Endodermal cell (in vitro differentiated cells): ENCODE measurements at places on chromosomes 4 and X. TPM values are rescaled to one million over a fixed set of nuclear protein-coding genes. Genes with fewer than 3 reads are reported as not detected.
A peak's percentile ranks its signal among the peaks of the same experiment; 100 is the strongest.

- H3K27ac ChIP-seq = no peak overlapping the region
- no peak for DNase-seq
- no peaks in the 10 kb centered on the region for H3K4me1 ChIP-seq
- no peaks in the 10 kb centered on the region for H3K27me3 ChIP-seq
Measured at GRCh38 chr4:154140869-154141268, 350.7 kb downstream of the DCHS2 start.

GRCh38 chr4:119227690-119228089 is 15.2 kb downstream of the USP53 start:
- no peak overlapping the region for H3K27ac ChIP-seq
- no peak overlapping the region for H3K4me3 ChIP-seq
- H3K27me3 ChIP-seq = no peaks in the 10 kb centered on the region

DNA sequence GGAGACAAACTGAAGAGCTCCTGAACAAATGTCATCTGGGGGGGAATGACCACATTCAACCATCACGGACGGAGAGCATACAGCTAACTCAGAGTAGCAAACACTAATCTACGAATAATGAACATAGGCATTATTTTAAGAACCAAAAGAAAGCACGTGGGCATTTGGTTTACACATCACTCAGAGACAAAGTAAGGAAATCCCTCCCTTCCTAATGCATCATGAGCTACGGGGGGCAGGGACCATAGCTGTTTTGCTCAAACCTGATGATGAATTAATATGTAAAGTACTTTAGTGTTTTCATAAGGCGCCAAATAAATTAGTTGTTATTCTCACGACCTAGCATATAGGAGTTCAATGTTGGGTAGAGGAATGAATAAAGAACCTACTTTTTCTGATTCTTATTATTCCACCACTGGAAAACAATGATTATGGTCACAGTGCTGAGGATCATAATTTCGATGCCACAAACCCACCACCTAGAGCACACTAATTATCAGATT is 11.7 kb upstream of the TMEM156 start:
- H3K27ac ChIP-seq = peak overlapping the region; percentile 50
- no peaks in the 10 kb centered on the region for H3K4me1 ChIP-seq
- peak overlapping the region; percentile 93 for H3K4me3 ChIP-seq
- DNase-seq = no peak
- H3K27me3 ChIP-seq = no peaks in the 10 kb centered on the region

DNA sequence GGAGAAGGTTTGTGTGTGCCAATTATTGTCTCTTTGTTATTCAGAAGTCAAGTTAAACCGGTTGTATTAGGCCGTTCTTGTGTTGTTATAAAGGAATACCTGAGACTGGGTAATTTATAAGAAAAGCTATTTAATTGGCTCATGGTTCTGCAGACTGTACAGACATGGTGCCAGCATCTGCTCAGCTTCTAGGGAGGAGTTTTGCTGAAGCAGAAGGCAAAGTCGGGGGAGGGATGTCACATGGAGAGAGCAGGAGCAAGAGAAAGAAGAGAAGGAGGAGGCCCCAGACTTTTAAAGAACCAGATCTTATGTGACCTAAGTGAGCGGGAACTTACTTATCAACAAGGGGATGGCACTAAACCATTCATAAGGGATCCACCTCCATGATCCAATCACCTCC is 349.3 kb upstream of the PCDH18 start:
- no peak for DNase-seq
- no peaks in the 10 kb centered on the region for H3K4me1 ChIP-seq
- H3K27ac ChIP-seq = no peak overlapping the region
- no peak overlapping the region for H3K4me3 ChIP-seq

GRCh38 chr4:85127653-85128052 is 161.2 kb upstream of the WDFY3 start:
- no peak overlapping the region for H3K27ac ChIP-seq
- H3K4me1 ChIP-seq = peaks cover 14% of the 10 kb centered on the region
- H3K4me3 ChIP-seq = peak overlapping the region; percentile 53
- peak; percentile 92 for DNase-seq

GRCh38 chr4:139887962-139888735 is 222.5 kb downstream of the MGST2 start:
- H3K27me3 ChIP-seq = no peaks in the 10 kb centered on the region
- peaks cover 37% of the 10 kb centered on the region for H3K36me3 ChIP-seq
- H3K4me1 ChIP-seq = peaks cover 12% of the 10 kb centered on the region

- H3K27me3 ChIP-seq = no peaks in the 10 kb centered on the region
- no peak overlapping the region for H3K4me3 ChIP-seq
- peaks cover 8% of the 10 kb centered on the region for H3K4me1 ChIP-seq
- DNase-seq = peak; percentile 85
- H3K36me3 ChIP-seq = no peaks in the 10 kb centered on the region
Measured at GRCh38 chrX:138756234-138756633, 44.7 kb upstream of the FGF13 start.

The TMEM255A gene
- 0.22 to 2.8 TPM (median 0.44 TPM) in 3 replicates for total RNA-seq

The TIGD4 gene
- total RNA-seq = 1.1 to 3.0 TPM (median 2.9 TPM) in 3 replicates

The MAGEA1 gene
- not detected in 2 replicates for total RNA-seq

The FAM184B gene
- 0.07 TPM in 2 replicates for total RNA-seq
